Fibroblast of skin of abdomen (primary cell): ENCODE measurements at places on chromosomes 16 and 17.

DNA sequence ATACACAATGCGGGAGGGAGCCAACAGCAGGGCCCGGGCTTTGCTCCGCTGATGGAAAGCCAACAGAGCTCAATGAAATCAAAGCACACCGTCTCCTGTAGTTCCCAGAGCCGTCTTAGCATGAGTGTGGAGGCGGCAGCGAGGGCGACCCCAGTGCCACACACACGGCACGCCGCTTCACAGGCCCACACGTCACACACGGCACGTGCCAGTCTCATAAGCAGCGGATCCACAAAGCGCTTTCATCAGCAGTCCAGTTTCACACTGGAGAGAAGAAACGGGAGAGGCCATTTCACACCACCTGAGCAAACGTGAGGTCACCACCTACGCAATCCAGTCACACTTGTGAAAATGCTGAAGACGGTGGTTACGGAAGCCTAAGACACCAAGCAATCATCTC is 34.8 kb downstream of the CYB5D2 start:
- no peak for DNase-seq

DNA sequence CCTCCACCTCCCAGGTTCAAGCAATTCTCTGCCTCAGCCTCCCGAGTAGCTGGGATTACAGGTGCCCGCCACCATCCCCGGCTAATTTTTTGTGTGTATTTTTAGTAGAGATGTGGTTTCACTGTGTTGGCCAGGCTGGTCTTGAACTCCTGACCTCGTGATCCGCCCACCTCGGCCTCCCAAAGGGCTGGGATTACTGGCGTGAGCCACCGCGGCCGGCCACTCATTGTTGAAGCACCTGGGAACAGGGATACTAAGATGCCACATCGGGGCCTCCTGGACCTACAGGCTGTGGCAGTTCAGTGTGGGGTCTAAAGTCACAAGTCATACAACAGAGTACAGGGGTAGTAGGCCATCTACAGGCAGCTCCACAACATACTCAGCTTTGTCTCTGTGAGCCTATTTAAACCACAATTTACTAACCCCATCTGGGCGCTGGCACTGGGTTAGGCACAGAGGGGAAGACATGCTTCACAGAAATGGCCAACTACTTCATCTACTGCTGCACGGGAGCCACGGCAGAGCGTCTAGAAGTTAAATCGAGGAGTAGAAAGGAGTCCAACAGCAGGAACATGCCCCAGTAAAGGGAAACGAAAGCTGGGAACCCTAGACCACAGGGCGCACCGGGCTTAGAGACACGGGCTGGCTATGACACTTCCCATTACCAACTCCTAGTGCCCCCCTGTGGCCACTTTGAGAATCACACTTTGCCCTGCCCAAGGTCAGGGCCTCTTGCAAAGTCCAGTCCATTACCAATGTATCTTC is 4.3 kb downstream of the VAMP2 start:
- peak; percentile 77 for DNase-seq

GRCh38 chr17:10105513-10106001 is 92.8 kb downstream of the GAS7 start:
- peak; percentile 78 for DNase-seq

DNA sequence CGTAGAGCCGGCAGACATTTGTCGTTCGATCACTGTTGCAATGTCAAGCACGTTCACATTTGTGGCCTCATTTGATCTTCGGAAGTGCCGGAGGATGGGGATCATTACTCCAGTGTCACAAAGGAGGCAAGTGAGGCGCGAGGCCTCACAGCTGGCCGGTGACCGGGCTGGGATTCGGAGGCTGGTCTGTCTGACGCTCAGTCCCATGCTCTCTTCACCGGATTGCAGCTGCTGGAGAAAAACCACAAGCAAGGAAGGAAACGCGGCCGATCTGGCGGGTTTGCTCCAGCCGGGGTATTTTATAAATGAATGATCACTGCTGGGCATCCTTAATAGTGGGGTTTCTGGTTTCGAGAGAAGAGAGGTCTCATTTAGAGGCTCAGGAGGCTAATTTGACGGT is 127.8 kb downstream of the OR1D5 start:
- DNase-seq = no peak

GRCh38 chr16:82728901-82729300 is 102.1 kb downstream of the CDH13 start:
- DNase-seq = no peak

GRCh38 chr17:28074010-28074409 is 31.5 kb downstream of the NLK start:
- no peak for DNase-seq

DNA sequence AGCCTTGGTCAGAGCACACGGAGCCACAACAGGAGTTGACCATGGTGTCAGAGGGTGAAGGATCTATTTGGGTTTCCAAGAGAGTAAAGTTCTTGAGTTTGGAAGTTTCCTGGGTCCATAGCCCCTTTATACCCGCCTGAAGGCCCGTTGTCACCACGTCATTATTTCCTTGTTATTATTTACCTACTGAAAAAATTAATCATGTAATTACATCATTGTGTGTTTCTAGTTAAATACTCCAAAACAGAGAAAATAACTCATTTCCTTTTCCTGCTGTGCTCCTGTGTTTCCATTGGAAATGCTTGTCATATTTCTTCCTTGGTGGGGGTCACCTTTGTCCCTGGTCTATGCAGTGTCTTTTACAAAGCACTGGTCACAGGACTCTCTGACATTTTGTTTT is at the start of gene KRTAP4-8:
Gene KRTAP4-8 (minus strand): TSS at position 101 of the 400 bp plus-strand sequence. CDS start 58 bp downstream, at position 43.
- DNase-seq = no peak

DNA sequence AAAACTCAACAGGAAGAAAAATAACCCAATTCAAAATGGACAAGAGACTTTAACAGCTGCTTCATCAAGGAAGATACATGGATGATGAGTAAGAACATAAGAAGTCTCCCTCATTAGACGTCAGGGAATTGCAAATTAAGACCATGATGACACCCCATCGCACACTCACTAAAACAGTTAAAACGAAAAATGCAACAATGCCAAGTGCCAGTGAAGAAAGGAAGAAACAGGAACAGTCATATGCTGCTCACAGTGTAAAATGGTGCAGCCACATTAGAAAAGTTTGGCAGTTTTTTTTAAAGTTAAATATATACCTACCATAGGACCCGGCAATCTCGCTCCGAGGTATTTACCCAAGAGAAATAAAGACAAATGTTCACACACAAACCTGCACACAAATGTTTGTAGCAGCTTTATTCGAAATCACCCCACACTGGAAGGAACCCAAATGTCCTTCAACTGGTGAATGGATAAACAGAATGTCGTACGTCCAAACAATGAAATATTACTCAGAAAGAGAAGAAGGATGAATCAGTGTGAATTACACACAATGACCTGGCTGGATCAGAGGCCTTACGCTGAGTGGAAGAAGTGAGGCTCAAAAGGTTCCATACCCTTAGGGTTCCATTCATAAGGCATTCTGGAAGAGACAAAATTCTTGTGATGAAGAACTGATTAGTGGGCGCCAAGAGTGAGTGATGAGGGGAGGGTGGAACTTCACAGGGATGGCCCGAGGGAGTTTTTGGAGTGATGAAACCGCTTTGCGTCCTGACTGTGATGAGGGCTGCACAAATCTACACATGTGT is 110.3 kb downstream of the C16orf95 start:
- peak; percentile 84 for DNase-seq

DNA sequence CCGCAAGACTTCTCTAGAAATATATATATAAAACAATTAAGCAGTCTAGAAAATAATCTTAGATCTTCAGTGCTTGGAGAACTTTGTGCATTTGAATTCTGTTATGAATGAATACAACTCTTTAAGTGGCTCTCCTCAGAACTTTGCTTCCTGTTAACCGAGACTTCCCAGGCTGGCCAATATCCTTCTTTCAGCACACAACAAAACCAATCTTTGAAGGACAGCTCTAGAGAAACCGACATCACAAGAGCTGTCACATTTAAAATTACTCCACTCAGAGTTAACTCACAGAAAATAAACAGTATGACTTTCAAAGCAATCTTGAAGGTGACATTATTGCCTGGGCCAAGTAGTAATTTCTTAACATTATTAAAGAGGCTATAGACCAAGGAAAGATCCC is 49.7 kb upstream of the ITGA2B start:
- no peak for DNase-seq

DNA sequence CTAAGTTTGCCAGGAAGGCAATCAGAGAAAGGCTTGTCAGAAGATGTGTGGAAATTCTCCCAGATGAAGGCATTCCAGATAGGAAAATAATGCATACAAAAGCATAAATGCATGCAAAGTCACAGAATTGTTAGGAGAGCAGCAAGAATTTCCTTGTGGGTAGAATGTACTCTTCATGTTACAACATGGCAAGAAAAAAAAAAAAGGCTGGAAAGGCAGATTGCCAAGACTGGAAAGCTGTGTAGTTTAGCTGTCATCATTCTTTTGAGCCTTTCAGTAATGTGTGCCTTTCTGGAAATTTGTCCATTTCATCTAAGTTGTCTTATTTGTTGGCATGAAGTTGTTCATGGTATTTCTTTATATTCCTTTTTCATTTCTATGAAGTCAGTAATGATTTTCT is 71.0 kb upstream of the EFCAB3 start:
- no peak for DNase-seq

GRCh38 chr17:14144508-14144907 is 75.2 kb downstream of the COX10 start:
- DNase-seq = peak; percentile 20

- no peak for DNase-seq
These were observed 30.2 kb downstream of the TK2 start for GRCh38 chr16:66519482-66520373.
